M059J (cell line): ENCODE measurements at places on chromosomes 5 and 9.
A peak's percentile ranks its signal among the peaks of the same experiment; 100 is the strongest.

DNA sequence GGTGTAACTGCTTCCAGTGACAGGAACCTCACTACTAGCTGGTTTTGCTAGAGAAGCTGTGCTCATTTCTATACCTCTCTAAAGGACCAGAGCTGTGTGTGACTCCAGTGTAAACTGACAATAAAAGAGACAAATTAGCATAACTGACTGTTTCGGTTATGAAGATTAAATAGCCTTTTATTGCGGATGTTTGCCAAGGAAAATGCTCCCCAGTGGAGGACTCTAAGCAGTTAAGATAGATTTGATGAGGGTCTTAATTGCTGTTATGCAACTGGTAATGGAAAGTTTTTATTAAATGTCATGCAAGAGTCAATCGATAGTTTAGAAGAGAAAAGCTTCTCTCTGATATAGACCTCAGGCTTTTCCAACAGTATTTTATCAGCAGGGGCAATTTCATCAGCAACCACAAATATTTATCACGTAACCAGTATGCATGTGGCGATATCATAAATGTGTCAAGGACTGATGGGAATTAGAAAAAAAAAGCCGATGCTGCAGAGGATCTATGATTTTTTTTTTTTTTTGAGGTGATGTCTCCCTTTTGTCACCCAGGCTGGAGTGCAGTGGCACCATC is 275.2 kb upstream of the DMAC1 start:
- DNase-seq = no peak

DNA sequence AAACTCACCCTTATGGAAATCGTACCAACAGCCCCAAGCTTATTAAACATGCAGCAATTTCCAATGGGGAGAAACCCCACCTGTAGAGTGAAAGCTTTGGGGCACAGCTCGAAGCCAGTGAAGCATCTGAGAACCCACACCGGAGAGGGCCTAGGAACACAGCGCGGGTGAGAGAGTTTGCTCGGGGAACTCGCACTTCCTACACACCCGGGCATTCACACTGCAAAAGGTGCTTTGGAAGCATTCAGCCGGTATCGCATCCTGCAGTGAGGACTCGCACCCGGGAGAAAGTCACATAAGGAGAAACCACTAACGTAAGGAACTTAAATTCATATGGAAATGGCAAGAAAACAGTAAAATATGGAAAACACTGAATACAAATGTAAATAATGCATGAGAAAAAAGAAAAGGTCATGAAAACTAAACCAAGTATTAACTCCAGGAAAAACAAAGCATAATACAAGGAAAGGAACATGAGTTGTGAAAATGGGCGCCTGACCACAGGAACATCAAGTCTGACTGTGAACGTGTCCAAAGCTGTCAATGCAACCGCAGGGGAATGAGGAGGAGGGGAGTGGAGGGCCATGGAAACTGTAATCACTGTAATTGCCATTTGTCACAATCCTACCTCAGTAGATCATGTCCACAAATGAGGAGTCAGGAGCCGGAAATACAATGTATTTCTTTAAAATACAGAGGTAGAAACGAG is 28.7 kb downstream of the CAMSAP1 start:
- no peak for DNase-seq

DNA sequence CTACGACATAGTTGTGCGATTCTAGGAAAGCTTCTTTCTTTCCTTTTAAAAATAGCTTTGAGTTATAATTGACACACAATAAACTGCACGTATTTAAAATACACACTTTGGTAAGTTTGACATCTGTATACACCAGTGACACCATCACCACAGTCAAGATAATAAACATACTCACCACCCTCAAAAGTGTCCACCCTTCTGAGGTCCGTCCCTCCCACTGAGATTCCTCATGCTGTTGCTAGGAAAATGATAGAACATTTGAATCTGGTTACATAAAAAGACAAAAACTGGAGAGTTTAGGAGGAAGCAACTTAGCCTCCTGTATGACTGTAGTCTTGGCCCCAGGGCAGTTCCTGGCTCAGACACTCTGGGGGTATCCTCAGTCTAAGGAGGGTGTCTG is 17.2 kb downstream of the S100Z start:
- peak; percentile 44 for DNase-seq

- no peak for DNase-seq
Measured at GRCh38 chr9:130658893-130659698, 5.3 kb upstream of the PRDM12 start.

- DNase-seq = no peak
Measured at GRCh38 chr9:5978523-5978922, 36.9 kb downstream of the RANBP6 start.

DNA sequence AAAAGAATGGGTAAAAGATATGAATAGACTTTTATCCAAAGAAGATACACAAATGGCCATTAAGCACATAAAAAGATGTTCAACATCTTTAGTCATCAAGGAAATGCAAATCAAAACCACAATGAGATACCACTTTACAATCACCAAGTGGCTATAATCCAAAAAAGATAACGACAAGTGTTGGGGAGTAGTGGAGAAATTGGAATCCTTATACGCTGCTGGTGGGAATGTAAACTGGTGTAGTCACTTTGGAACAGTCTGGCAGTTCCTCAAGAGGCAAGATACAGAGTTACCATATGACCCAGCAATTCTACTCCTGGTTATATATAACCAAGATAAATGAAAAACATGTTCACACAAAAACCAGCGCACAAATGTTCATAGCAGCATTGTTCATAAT is 234.9 kb downstream of the SPATA31D1 start:
- peak; percentile 70 for DNase-seq

DNA sequence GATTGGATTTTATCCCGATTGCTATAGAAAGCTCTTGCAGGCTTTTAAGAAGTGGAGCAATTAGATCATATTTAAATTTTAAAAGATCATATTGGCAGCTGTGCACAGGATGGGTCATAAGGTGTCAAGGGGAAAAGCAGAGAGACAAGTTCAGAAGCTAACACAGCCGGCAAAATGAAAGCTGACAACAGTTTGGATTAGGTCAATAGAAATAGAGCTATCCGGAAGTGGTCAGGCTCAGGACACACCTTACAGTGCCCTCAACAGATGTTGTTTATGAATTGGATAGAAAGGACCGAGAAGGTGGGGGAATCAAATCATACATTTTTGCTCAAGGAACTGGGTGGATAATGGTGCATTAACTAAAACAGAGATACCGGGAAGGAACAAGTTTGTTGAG is 46.3 kb upstream of the MARCHF11 start:
- DNase-seq = no peak

- no peak for DNase-seq
Measured at GRCh38 chr5:100890461-100891008, 12.5 kb downstream of the ST8SIA4 start.

DNA sequence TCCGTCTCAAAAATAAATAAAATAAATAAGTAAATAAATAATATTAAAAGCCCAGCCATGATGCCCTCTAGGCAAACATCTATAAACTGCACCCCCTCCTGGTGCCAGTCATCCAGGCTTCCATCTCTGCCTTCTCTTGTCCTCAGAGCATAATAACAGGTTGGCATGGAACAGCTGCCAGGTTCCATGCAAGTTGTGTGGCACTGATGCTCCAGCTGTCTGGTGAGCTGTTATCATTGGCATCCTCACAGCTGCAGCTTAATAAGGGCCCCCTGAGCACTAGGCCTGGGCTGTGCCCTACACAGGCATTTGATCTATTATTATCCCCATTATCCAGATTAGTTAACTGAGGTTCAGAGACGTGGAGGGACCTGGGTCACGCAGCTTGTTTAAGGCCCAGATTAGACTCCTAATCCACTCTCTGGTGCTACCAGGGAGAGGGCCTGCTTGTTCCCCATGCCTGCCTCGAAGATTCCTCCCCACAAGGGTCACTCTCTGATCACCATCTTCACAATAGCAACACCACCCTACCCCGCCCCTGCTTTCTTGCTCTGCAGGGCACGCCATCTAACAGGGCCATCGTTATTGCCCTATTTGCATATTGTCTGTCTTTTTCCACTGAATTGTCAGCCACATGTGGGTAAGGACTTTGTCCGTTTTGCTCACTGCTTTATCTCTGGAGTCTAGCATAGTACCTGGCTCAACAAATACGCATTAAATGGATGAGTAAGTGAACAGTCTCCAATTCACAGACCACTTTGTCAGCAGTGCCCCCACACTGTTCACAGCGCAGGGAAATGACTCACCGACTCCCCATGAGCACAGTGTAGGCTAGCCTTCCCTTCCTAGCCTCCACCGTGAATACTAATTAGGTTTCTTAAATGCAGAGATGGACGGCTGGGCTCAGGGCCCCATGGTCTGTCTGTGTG is 1.5 kb upstream of the DNM1 start:
- DNase-seq = no peak

DNA sequence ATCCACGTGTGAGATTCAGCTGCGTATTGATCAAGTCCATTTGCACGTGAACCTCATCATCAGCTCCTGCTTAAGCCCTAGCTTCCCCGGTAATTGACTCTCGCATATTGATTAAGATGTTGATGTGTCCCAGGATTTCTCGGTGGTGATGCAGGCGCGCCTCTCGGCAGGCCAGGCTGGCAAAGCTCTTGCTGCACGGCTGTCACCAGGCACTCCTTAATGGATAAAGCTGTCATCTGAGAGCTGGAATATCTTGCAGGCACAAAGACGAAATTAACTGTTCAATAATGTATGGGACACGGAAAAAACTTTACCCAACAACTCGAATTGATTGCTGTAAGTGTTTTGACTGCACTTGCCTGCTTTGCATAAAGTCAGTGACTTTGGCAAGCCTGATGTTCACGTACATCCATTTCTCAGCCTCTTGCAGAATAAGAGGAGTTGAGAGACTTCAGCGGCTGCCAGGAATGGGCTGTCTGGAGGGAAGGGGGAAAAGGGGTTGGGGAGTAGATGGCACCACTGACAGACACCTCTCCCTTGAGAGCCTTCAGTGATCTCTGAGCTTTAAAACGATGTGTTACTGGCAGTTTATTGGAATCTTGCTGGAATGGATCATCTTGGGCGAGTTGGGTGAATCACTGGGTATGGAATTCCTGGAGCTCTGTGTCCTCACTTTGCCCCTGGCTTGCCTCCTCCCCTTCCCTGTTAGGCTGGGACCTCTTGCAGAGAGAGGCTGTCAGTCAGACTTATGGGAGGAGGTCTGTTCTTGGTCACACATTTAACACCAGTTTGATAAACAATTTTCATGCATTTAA is 650.3 kb downstream of the CCDC171 start:
- peak; percentile 96 for DNase-seq

GRCh38 chr9:16661816-16662215 is 208.7 kb downstream of the BNC2 start:
- DNase-seq = no peak

DNA sequence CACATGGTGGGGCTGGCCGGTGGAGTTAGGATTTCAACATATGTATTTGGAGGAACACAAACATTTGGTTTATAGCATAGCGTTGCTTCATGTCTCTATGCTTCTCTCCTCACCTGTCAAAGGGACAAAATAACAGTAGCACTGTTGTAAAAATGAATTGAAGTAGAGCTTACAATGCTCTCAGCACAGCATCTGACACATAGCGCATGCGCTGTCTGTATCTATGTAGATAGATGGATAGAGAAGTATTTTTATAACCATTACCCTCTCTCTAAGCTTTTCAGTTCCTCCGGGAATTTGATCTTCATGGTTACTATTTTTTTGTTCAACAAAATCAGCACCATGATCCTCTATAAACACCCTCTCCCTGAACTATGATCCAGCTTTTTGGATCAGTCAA is 166.0 kb downstream of the TTLL11 start:
- DNase-seq = no peak

DNA sequence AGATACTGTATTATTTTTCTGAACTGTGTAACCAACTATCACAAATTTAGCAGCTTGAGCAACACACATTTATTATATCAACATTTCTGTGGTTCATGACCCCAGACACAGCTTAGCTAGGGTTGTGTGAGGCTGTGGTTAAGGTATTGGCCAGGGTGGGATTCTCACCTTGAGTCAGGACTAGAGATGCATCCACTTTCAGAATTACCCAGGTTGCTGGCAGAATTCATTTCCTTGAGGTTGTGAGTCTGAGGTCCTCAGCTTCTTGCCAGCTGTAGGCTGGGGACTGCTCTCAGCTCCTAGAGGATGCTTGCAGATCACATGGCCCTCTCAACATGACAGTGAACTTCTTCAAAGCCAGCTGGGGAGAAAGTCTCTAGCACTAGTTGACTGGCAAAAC is 122.5 kb upstream of the RASGRF2 start:
- DNase-seq = no peak
